Kidney (tissue), 22 donors: ENCODE measurements at places on chromosomes 16 and 17. TPM values are rescaled to one million over a fixed set of nuclear protein-coding genes. Genes with fewer than 3 reads are reported as not detected.

TMEM94 gene
- total RNA-seq = 82.6 TPM

ERN2 gene
- not detected for total RNA-seq

HERPUD1 gene
- total RNA-seq = 209 TPM

KRTAP1-1 gene
- total RNA-seq = not detected

IL34 gene
- total RNA-seq = 7.4 TPM

CD300LG gene
- 1.2 TPM for total RNA-seq

MAP2K6 gene
- 8.6 TPM for total RNA-seq

SBK1 gene
- 2.5 TPM for total RNA-seq

SRP68 gene
- 68.1 TPM for total RNA-seq

CACNG1 gene
- not detected for total RNA-seq

CD300A gene
- total RNA-seq = 8.2 TPM

COX11 gene
- total RNA-seq = 64.9 TPM

NXN gene
- 26.8 TPM for total RNA-seq

TRAPPC1 gene
- total RNA-seq = 149 TPM

GPS1 gene
- 99.3 TPM for total RNA-seq

MAPK8IP3 gene
- total RNA-seq = 67.7 TPM

ADCY9 gene
- total RNA-seq = 23.7 TPM

SEZ6L2 gene
- 32.4 TPM for total RNA-seq

ANKFN1 gene
- 0.19 TPM for total RNA-seq

PITPNM3 gene
- total RNA-seq = 9.1 TPM

SEBOX gene
- total RNA-seq = not detected

ITGB4 gene
- total RNA-seq = 149 TPM

KRTAP9-8 gene
- total RNA-seq = not detected

MTSS2 gene
- 33.0 TPM for total RNA-seq

EIF3C gene
- 424 TPM for total RNA-seq

YBX2 gene
- total RNA-seq = 1.3 TPM

SYT17 gene
- total RNA-seq = 5.8 TPM

PLA2G10 gene
- not detected for total RNA-seq

PNMT gene
- total RNA-seq = 8.2 TPM

OR4D1 gene
- 0.06 TPM for total RNA-seq

PRCD gene
- 2.2 TPM for total RNA-seq

YPEL2 gene
- total RNA-seq = 53.6 TPM

PKMYT1 gene
- total RNA-seq = 2.2 TPM

GRAPL gene
- 10.7 TPM for total RNA-seq

KRT23 gene
- 4.2 TPM for total RNA-seq

VMO1 gene
- 3.0 TPM for total RNA-seq

KRTAP4-3 gene
- total RNA-seq = not detected

MT4 gene
- total RNA-seq = not detected

MPV17L gene
- total RNA-seq = 11.8 TPM

CANT1 gene
- total RNA-seq = 56.6 TPM

HP gene
- 41.4 TPM for total RNA-seq

DNAI2 gene
- total RNA-seq = 0.22 TPM

HIC1 gene
- 13.0 TPM for total RNA-seq

PPP1R1B gene
- total RNA-seq = 31.1 TPM

PRMT7 gene
- 33.7 TPM for total RNA-seq

TMEM204 gene
- total RNA-seq = 40.9 TPM

SKAP1 gene
- 34.8 TPM for total RNA-seq

PDIA2 gene
- total RNA-seq = not detected

SLC13A2 gene
- total RNA-seq = 1.1 TPM

ARL17A gene
- total RNA-seq = 25.7 TPM

PIK3R5 gene
- 19.1 TPM for total RNA-seq

PPM1D gene
- 16.6 TPM for total RNA-seq
